ENCODE measurements at places on chromosomes 12 and 14.

DNA sequence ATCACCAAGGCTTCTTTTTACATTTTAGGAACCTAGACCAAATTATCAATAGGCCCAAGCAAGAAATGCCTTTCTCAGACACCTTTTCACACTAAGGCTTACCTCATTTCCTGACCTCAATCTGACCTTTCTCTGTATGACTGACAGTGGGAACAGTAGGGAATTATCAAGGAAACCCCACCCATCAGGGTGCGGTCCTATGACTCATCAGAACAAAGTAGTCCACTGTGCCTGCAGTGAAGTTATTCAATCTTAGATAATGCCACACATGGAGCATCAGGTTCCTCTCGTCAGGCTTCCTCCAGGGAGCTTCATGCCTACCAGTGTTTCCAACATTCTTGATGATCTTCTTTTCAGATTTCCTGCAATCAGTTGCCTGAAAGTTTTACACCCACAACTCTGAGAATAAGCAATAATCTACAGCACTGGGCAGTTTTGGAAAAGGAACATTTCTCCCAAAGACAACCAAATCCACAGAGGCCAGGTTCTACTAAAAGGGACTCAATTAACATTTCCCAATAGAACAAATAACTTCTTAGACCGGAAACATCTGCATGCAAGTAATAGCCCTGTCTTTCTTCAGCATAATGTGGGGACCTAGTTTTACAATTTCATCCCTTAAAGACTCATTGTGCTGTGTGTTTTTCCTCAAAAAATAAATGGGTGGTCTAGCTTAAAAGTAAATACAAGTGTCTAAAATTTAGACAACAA lies 35.9 kb upstream of the TMTC2 start:
- no peak for DNase-seq

DNA sequence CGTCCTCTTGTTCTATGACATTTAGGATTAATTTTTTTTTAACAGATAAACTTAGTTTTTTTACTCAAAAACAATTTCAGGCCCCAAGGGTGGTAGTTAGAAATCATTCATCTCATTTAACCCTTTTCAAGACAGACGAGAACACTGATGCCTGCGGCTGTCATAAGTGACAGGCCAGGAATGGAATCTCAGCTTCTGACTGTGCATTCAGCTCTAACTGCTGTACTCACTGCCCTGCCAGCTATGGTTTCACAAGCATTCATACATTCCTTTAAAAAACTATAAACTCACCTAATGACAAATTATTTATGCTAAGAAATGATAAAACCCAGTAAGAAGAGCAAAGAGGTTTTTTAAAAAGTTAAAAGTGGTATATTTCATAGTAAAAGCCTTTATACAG lies 8.8 kb downstream of the DENND5B start:
- no peak for DNase-seq

DNA sequence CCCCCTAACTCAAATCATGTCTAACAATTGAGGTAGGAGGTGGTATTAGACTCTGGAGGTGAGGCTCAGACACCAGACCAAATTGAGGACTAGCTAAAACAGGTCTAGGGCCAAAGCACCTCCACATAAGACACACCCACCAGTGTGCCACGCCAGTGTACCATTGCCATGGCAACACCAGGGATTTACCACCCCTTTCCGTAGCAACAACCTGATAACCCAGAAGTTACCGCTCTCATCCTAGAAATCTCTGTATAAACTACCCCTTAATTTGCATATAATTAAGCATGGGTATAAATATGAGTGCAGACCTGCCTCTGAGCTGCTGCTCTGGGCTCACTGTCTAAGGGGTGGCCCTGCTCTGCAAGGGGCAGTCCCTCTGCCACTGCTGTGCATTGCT lies 57.4 kb upstream of the PPP2R5C start:
- no peak for DNase-seq

DNA sequence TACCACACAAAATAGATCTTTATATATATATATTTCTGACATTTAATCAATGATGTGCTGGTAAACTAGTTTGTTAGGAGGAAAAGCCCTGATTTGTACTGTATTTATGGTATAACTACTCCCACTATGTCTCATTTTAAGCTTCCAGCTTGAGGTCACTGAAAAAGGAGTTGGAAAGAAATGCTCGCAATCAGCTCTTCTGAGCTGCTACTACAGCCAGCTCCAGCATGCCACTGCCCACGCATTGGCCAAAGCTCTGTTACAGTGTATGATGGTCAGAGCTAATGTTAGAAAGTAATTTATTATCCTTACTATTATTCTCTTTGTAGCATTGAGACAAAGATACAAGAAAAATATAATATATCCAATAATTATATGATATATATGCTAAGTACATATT lies 55.0 kb upstream of the PCED1B start:
- no peak for DNase-seq

GRCh38 chr12:110005319-110005973 lies 6.2 kb downstream of the ANKRD13A start:
- no peak for DNase-seq

GRCh38 chr12:50032515-50032853 lies 7.2 kb upstream of the RACGAP1 start:
- DNase-seq, result no peak

- DNase-seq, result peak; percentile 1
Observed at GRCh38 chr12:84911271-84912197, 1.1 kb downstream of the SLC6A15 start.

DNA sequence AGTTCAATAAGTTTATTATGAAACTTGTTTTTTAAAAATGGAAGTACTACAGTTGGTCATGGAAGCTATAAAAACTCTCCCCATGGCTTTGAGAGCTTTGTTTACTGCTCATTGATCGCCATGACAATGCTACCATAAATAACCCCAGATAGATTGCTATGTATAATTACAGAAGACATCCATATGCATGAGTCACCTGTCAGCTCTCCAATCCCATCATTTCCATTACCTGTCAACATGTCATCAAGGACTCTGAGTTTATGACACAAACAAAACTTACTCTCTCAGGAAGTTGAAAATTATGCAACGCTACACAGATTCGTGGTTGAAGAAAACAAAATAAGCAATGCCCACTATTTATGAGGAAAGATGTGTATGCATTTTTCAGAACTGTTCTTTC lies 144.4 kb downstream of the SEC23A start:
- no peak for DNase-seq

GRCh38 chr12:129106772-129107171 lies 253.5 kb downstream of the GLT1D1 start:
- no peak for DNase-seq

- no peak for DNase-seq
Observed at GRCh38 chr14:80404413-80404812, 193.1 kb upstream of the DIO2 start.

- no peak for DNase-seq
Observed at GRCh38 chr14:61279082-61279481, 2.1 kb downstream of the TMEM30B start.

- no peak for DNase-seq
Observed at GRCh38 chr14:75188520-75189268, 12.3 kb upstream of the TMED10 start.

GRCh38 chr14:34383839-34384238 lies 78.2 kb downstream of the SPTSSA start:
- no peak for DNase-seq

GRCh38 chr12:80129895-80130530 lies 30.7 kb downstream of the OTOGL start:
- DNase-seq, result no peak

DNA sequence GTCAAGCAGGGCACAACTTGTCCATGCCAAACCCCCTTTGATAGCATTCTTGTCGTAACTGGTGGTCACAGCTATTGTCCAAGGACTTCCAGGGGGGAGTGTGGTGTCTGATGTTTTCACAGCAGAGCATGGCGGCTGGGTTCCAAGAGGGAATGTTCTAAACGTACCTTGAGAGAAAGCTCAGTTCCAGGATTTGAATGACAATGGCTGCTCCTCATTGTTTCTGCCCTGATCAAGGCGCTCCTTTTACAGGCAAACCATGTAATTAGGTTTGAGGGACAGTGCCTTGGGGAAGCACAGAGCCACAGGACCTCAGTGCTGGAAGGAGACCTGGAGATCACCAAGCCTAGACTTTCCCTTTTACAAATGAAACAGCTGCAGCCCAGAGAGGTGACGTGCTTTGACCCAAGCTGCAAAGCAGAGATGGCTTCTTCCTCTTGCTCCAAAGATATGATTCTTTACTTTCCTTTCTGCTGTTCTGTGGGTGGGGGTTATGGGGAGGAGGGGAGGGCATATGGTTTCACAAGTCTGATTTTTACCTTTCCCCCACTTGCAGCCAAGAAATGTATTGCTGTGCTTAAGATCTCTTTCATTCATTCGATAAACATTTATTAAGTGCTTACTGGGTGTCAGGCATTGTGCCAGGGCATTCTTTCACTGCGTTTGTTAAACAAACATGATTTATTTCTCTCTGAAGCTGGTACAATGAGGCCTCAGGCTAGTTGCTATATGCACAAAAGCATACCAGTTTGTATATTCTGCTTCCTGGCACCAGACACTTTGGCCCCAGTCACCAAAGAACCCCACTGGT lies 172.8 kb downstream of the KTN1 start:
- DNase-seq, result no peak

DNA sequence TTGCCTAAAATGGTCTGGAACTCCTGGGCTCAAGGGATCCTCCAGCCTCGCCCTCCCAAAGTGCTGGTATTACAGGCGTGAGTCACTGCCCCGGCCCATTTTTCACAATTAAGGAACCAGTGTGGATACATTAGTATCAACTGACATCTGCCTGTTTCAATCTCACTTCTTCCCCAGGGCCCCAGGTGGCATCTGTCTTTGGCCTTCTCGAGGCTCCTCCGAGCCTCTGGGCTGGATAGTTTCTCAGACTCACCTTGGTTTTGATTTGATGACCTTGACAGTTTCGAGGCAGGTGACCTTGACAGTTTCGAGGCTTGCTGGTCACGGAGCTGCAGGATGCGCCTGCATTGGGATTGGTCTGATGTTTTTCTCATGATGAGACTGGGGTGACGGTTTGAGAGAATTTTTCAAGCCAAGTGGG lies 41.0 kb upstream of the NCOR2 start:
- no peak for DNase-seq

- no peak for DNase-seq
Observed at GRCh38 chr12:68240079-68240478, 13.3 kb downstream of the IL22 start.

DNA sequence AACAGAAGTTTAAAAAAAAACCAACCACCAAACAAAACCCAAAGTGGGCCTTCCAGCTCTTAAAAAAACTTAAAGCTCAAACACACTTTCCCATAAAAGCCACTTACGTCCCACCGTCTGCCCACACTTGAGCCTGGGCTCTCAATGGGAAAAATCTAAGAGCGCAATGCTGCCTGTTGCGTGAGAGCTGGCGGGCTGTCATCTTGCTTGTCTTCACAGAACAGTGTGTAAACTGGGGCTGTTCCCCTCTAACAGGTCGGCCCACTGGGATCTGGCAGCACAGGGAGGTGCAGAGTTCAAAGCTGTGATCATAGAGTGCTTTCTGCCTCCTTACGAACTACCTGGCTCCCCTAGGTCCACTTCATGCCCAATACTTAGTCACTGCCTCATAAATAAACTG lies 80.0 kb downstream of the DICER1 start:
- DNase-seq, result no peak

- DNase-seq, result no peak
Observed at GRCh38 chr12:15307079-15307478, 15.2 kb upstream of the PTPRO start.

GRCh38 chr12:22743700-22744099 lies 118.7 kb downstream of the ETNK1 start:
- no peak for DNase-seq

GRCh38 chr12:106149096-106149784 lies 10.5 kb upstream of the NUAK1 start:
- DNase-seq, result no peak

DNA sequence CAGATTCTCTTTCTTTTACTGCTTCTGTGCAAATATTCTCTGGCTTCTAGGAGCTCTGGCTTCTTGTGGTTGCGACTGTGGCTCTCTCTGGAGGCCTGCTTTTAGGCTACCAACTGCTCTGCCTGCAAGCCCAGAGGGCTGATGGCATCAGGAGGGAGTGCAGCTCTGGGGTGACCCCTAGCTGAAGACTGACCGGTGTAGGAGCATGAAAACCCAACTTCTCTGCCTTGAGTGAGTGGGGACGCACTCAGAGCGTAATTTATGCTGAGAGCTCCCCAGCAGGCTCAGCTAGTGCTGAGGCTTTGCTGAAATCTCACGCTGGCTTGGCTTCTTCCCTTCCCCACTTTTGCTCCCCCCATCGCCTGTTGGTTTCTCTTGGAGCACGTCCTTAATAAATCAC lies 29.9 kb upstream of the RBM19 start:
- no peak for DNase-seq

DNA sequence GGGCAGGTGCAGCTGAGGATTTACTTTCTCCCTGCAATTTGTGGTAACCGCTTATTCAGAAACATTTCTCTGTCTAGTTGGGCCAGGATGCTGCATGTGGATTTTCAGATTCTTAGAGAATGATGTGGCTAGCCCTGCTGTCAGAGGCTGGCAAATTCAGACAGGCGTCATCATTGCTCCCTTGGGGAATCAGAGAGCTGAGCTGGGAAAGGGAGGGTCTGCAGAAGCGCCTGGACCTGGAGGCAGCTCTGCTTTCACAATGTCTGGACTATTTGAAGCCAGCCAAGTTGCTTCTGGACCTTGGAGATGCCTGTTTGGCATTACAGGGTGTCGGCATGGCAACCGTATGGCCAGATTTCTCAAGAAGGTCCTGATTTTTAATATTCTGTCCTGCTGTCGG lies 3.4 kb downstream of the GALNT16 start:
- no peak for DNase-seq

DNA sequence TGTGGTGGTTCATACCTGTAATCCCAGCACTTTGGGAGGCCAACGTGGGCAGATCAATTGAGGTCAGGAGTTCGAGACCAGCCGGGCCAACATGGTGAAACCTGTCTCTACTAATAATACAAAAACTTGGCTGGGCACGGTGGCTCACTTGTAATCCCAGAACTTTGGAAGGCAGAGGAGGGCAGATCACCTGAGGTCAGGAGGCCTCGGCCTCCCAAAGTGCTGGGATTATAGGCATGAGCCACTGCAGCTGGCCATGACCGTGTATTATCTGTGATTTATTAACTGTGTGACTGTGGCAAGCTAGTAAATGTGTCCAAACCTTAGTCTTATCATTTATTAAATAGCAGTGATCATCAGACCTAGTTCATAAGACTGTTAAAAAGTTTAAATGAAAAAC lies 7.1 kb upstream of the ITPK1 start:
- DNase-seq, result no peak

- no peak for DNase-seq
Observed at GRCh38 chr12:7601406-7601805, 64.3 kb downstream of the APOBEC1 start.

GRCh38 chr12:85484387-85484786 lies 204.4 kb downstream of the ALX1 start:
- DNase-seq, result no peak
